ENCODE measurements at places on chromosomes 7 and 10.

DNA sequence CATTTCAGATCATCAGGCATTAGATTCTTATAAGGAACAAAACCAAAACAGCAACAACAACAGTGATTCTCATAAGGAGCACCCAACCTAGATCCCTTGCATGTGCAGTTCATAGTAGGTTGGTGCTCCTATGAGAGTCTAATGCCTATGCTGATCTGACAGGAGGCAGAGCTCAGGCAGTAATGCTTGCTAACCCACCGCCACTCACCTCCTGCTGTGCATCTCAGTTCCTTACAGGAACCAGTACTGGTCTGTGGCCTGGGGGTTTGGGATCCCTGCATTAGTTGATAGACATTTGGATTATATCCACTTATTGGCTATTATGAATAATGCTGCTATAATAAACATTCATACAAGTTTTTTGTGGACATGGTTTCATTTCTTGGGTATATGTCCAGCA is 14.0 kb downstream of the MKLN1 start:
- DNase-seq, result no peak

DNA sequence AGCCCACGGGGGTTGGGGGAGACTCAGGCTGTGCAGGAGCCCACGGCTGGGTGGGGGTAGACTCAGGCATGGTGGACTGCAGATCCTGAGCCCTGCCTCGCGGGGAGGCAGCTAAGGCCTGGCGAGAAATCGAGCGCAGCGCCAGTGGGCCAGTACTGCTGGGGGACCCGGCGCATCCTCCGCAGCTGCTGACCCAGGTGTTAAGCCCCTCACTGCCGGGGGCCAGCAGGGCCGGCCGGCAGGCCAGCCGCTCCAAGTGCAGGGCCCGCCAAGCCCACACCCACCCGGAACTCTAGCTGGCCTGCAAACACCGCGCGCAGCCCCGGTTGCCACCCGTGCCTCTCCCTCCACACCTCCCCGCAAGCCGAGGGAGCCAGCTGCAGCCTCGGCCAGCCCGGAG is 33.4 kb downstream of the SP4 start:
- DNase-seq, result no peak

- DNase-seq, result no peak
Observed at GRCh38 chr10:3772361-3773171, 12.4 kb downstream of the KLF6 start.

DNA sequence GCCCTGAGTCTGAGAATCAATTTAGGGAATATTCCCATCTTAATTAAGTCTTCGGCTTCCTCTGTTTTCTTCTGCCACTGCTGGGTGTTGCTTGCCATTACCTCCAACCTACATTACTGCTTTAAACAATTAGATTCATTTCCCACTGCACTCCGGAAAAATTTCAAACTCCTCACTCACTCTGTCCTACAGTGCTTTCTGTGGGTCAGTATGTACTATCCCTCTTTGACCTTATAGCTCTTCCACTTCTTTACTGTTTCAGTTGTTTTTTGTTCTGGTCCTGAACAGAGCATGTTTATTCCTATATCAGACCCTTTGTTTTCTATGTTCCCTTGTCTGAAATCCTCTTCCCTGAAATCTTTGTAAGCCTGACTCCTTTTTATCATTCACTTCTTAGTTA is 160.6 kb downstream of the MAGI2 start:
- DNase-seq, result no peak

DNA sequence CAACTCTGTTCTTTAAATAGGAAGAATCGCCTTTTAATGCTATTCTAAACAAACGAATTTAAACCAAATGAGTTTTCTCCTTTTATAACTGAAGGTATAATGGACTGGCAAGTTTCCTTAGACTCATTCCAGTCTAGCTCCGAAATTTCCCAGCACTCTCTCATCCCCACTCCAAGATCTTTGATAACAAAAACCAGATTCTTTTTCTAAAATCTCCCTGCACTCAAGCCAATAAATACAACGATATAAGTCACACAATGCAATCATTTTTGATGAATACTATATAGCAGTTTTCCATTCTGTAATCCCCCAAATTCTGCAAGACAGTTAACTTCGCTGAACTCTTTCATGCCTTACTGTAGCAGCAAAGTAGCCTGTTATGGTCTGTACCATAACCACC is 1.9 kb downstream of the OGA start:
- no peak for DNase-seq

- DNase-seq, result no peak
Observed at GRCh38 chr10:8361510-8361844, 307.0 kb downstream of the GATA3 start.

- no peak for DNase-seq
Observed at GRCh38 chr7:65379318-65379717, 5.7 kb downstream of the ZNF92 start.

DNA sequence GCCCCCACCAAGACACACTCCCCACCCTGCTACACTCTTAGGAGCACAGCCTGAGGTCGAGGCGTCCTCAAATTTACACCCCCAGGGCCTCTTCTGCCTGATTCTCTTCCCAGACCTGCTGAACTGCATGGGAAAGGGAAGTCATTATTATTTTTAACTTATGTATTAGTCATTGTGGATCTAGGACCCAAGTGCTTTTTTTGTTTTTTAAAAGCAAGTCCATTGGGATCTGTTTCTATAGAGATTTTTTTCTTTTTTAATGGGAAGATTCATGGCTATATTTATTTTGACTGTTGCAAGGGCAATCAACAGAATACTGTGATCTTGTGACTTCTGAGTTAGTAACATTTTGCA is 203.8 kb downstream of the ZMYND11 start:
- no peak for DNase-seq

DNA sequence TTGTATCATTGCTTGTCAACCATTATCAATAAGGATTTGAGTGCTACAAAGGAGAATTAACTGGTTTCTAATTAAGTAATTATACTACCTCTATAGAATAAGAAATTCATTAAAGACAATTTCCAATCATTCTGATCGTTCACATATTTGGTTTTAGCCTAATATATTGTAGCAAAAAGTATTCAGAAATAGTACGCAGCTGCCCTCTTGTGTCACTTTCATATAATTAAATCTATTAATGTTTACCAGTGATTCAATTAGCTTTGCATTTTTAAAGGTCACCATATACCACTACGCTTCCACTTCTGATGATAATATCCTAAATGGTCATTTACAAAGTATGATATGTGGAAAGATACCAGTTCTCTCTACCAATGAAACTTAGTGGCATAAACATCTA is 128.3 kb downstream of the NEBL start:
- no peak for DNase-seq

DNA sequence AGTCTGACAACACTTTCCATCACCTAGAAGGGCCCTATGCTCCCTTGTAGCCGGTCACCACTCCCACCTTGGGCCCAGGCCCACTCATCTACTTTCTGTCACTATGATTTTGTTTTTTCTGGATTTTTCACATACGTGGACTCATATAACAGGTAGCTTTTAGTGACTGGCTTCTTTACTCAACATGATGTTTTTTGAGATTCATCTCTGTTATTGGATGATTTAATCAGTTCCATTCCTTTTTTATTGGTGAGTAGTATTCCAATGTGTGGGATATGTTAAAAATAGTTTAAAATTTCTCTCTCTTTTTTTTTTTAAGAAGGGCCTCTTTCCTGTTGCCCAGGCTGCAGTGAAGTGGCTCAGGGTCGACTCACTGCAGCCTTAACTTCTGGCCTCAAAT is 9.3 kb downstream of the PALD1 start:
- no peak for DNase-seq

DNA sequence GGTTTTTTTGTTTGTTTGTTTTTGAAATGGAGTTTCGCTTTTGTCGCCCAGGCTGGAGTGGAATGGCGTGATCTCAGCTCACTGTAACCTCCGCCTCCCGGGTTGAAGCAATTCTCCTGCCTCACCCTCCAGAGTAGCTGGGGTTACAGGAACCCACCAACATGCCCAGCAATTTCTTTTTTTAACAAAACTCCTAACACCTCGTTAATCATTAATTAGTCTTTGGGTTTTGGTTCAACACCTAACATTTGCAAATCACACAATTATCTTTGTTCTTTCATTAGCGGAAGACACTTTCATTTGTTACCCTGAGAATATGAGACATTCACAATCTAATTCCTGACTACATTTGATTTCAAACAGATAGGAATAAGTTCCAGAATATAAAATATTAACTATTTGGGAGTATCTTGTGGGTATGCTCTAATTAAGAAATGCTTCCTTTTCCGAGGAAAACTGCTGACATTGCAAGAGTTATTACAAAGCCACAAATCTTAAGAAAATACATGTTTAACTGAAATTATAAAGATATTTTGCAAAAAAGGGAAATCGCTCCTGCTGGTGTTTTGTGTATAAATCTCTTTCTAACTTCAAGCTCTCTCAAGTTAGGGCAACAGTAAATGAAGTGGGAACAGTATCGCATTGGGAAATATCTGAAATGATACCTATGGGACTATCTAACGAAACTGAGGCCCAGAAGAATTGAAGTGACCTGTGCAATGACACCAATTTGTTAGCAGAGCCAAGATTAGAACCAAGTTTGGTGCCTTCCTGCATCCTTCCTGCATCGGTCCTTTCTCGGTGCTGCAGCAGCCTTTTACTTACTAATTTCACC is 1.2 kb upstream of the LSM8 start:
- DNase-seq, result no peak
